Stimulated activated naive B cell treated with anti-CD40 and anti-IgM and Interleukin-4, amounts not matched to agents 10 μg/mL and 1 μg/mL and 100 μg/mL, for 72 hours (primary cell): ENCODE measurements at places on chromosomes 7 and 10.

DNA sequence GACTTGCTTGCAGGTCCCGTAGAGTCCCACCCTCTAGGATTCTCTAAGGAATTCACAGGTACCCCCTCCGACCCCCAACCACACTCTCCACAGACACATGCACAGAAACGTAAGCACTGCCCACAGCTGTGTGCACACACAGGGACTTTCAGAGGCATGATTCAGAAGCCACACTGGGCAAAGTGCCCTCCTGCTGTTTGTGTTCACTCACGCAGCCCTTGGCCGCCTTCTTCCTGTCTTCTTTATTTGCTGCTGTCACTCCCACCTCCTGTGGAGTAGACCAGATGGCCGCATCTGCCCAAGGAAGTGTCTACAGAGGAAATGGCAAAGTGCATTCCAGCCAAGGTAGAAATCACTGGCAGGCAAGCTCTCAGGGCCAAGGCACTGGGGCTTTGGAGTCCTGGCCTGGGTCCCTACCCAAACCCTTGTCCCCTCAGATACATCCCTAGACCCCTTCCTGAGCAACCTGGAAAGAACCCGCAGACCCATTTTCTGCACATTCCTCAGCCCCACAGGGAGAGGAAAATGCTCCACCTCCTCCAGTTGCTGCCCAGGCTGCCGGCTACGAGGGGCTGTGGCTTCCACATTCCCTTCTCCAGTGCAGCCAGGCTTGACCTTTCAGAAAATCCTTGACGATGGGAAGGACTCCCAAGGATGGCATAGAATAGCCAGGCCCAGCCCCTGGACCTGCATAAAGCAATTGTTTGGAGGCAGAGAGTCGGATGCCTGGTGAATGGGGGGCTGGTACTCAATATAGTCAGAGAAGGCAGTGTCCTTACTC lies 21.6 kb upstream of the GIMAP8 start:
- no peaks in the 10 kb centered on the region for H3K36me3 ChIP-seq
- no peak overlapping the region for H3K4me3 ChIP-seq
- H3K27ac ChIP-seq: peak overlapping the region; percentile 14
- DNase-seq: peak; percentile 52

- H3K36me3 ChIP-seq: peaks cover 17% of the 10 kb centered on the region
- peak within 1 kb of the TSS; percentile 95 for H3K27ac ChIP-seq
Measured at GRCh38 chr10:102714621-102715455, at the start of gene SFXN2. TSS of gene SFXN2 (plus strand) at chr10:102714636. CDS start at chr10:102726637, 12,001 bp downstream.

DNA sequence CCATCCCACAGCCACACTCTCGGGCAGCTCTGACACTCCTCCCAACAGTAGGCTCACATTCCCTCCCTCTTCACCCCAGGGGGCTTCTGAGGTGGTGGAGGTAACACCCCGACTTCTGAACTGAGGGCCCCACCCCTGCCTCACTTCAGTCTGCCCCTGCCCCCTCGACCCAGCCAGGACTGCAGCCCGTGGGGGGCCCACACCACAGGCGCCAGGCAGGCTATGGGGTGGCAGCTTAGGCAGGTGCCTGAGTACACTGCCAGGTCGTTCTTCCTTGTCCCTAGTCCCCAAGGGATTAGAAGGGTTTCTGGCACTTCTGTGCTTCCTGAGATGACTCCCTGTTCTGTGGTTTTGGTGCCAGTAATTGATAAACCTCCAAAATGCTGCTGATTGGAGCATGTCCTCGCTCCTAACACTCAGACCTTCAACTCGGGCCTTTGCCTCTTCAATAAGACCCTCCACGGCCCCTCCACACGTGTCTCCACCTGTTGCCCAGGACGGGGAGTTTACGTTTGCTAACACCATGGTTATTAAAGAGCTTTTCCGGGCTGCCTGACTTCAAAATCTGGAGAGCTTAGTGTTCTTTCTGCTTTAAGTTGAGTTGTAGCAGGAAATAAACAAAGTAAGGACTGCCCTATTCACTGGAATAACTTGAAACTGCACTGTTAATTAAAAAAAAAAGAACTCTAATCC lies 23.8 kb upstream of the LARP4B start:
- no peaks in the 10 kb centered on the region for H3K4me1 ChIP-seq
- no peak overlapping the region for H3K4me3 ChIP-seq
- peaks cover 2% of the 10 kb centered on the region for H3K36me3 ChIP-seq
- peaks cover 24% of the 10 kb centered on the region for H3K27me3 ChIP-seq
- H3K27ac ChIP-seq: no peak overlapping the region

DNA sequence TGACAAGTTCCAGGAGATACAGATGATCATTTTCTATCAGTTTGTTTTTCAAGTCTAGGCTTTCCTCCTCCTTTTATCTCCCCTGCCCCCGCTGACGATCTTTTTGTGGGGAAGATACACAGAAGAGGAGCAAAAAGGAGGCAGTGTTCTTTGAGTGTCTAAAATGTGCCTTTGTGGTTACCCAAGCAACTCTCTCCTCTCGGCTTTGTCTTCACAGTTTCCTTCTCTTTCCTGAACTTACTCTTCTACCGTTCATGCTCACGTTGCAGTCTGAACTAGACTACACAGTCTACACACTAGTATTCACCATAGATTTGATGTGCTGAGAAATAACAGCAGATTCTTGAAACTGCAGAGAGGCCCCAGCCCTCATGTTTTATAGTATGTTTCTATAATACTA lies 23.6 kb downstream of the CEP41 start:
- peaks cover 3% of the 10 kb centered on the region for H3K4me1 ChIP-seq
- H3K27me3 ChIP-seq: no peaks in the 10 kb centered on the region
- DNase-seq: no peak
- H3K36me3 ChIP-seq: peaks cover 10% of the 10 kb centered on the region

DNA sequence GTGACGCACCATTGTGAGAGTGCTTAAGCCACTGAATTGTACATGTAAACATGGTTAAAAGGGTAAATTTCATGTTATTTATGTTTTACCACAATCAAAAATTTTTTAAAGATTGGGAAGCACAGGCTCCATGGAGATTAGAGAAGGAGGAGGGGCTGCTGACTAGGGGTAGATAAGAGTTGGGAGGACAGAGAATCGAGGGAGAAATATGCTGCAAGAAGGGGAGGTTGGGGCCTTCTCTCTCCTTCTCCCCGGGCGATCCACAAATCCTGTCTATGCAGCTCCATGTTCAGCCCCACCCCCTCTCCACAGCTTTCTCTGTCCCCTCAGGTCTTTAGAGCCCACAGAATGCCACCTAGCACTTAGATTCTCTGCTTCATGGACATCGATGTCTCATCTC lies 12.1 kb downstream of the ZNF467 start:
- H3K4me3 ChIP-seq: no peak overlapping the region
- no peaks in the 10 kb centered on the region for H3K4me1 ChIP-seq
- no peaks in the 10 kb centered on the region for H3K36me3 ChIP-seq

DNA sequence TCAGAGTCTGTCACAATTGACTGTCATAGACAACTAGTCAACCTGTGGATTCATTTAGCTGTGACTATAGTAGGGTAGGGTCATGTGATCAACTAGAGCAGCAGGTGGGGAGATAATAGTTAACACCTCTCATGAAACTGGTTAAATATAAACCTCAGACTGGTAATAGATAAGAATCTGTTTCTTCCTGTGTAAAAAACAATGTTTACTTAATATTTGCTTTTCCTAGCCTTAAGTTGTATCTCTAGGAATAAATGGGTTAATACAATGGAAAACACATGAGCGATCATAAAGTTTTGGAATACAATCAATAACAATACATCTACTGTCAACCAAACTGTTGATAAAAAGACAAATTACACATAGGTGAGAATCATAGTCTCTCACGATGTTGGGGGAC lies 43.4 kb upstream of the ITGB8 start:
- no peaks in the 10 kb centered on the region for H3K27me3 ChIP-seq
- no peaks in the 10 kb centered on the region for H3K36me3 ChIP-seq
- DNase-seq: no peak
- H3K4me3 ChIP-seq: no peak overlapping the region
- peaks cover 6% of the 10 kb centered on the region for H3K4me1 ChIP-seq

GRCh38 chr7:96400001-96400400 lies 78.1 kb upstream of the SLC25A13 start:
- no peaks in the 10 kb centered on the region for H3K4me1 ChIP-seq
- no peak for DNase-seq
- no peak overlapping the region for H3K27ac ChIP-seq
- no peaks in the 10 kb centered on the region for H3K36me3 ChIP-seq
- H3K4me3 ChIP-seq: no peak overlapping the region
- no peaks in the 10 kb centered on the region for H3K27me3 ChIP-seq

DNA sequence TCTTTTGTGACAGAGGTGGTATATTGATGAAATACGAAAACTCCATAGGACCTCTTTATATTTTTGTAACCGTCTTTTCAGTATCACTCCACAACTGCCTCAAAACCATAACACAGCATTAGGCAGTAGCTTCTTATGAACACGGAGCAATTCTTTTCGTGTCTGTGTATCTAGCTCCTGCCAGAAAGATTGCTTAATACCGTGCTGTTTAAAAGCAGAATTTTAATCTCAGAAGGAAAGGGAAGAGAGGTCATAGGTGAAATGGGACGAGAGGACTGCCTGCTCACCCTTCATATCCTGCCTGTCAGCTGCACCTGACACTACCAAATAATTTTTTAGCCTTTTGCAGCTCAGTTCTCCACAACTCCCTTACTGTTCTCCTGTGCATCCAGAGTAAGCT lies 200.7 kb downstream of the DNAH11 start:
- no peaks in the 10 kb centered on the region for H3K4me1 ChIP-seq
- H3K36me3 ChIP-seq: no peaks in the 10 kb centered on the region
- H3K4me3 ChIP-seq: no peak overlapping the region
- no peak for DNase-seq
- no peak overlapping the region for H3K27ac ChIP-seq
- no peaks in the 10 kb centered on the region for H3K27me3 ChIP-seq

GRCh38 chr7:29806208-29806994 lies at the start of gene WIPF3:
TSS of gene WIPF3 (plus strand) at chr7:29806508. CDS start at chr7:29834725, 28,217 bp downstream.
- peak within 1 kb of the TSS; percentile 43 for H3K4me3 ChIP-seq
- H3K36me3 ChIP-seq: no peaks in the 10 kb centered on the region
- no peak within 1 kb of the TSS for H3K27ac ChIP-seq
- DNase-seq: no peak
- peaks cover 70% of the 10 kb centered on the region for H3K27me3 ChIP-seq

GRCh38 chr10:3139216-3139910 lies 33.2 kb downstream of the PITRM1 start:
- H3K4me1 ChIP-seq: no peaks in the 10 kb centered on the region
- DNase-seq: no peak
- H3K4me3 ChIP-seq: no peak overlapping the region

DNA sequence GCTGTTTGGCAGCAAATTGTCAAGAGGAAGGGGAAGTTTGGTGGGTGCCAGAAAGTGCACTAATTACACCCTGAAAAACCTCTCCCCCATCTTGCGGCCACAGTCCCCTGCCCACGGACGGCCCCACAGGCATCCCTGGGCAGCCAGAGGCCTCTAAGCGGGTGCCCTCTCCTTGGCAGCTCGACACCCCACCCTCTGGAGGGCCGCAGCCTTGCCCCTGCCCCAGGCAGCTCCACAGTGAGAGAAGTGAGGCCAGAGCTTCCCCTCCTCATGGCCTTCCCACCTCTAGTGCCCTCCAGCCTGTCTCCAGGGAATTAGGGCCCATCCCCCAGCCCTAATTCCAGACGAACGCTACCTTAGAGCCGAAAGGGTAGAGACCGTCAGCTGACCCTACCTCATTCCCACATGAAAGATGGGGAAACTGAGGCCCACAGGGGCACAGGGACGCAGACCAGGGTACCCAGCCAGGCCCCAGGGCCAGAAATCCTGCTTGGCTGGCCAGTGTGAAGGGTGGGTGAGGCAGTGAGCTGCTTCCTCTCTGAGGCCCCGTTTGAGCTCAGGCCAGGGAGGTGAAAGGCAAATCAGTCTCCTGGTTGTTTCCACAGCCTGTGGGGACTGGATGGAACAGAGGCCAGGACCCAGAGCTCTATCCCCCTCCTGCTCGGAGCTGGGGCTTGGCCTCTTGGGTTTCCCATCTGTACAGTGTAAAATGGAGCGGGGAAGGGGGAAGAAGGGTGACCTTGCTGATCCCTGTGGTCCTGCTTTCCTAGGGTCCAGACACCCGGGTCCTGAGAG lies 10.0 kb downstream of the ZCCHC24 start:
- no peaks in the 10 kb centered on the region for H3K4me1 ChIP-seq
- no peak overlapping the region for H3K4me3 ChIP-seq
- no peak overlapping the region for H3K27ac ChIP-seq

DNA sequence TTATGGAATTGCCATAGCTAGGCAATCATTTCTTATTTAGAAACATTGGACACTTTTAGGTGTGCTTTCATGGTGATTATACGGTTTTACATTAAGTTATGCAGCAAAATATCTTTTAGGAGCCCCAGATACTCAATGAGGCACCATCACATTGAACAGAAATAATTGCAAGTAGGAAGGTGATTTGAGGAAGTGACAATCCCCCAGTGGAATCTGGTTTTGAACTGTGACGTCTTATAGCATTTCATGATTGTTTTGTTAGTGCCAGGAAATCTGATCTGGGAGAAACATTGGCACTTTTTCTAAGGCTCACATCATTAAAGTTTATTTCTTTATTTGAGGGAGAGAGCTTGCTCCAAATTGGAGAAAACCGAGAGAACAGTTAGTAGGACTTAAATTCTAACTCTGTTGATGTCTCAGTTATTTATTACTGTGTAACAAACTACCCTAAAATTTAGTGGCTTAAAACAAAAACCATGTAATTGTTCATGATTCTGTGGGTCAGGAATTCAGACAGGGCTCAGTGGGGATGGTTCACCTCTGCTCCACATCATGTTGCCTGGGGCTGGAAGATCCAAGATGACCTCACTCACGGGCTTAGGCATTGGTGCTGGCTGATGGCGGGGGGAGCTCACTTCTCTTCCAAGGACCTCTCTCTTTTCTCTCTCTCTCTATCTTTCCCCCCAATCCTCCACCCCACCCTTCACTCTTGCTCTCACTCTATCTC lies 78.2 kb upstream of the STEAP1B start:
- peak overlapping the region; percentile 56 for H3K4me3 ChIP-seq
- H3K4me1 ChIP-seq: peaks cover 38% of the 10 kb centered on the region
- peaks cover 4% of the 10 kb centered on the region for H3K36me3 ChIP-seq
- H3K27ac ChIP-seq: peak overlapping the region; percentile 27
- DNase-seq: no peak
- no peaks in the 10 kb centered on the region for H3K27me3 ChIP-seq

GRCh38 chr7:538764-539685 lies 19.4 kb upstream of the PDGFA start:
- H3K4me1 ChIP-seq: peaks cover 5% of the 10 kb centered on the region
- no peak overlapping the region for H3K4me3 ChIP-seq
- H3K36me3 ChIP-seq: no peaks in the 10 kb centered on the region

DNA sequence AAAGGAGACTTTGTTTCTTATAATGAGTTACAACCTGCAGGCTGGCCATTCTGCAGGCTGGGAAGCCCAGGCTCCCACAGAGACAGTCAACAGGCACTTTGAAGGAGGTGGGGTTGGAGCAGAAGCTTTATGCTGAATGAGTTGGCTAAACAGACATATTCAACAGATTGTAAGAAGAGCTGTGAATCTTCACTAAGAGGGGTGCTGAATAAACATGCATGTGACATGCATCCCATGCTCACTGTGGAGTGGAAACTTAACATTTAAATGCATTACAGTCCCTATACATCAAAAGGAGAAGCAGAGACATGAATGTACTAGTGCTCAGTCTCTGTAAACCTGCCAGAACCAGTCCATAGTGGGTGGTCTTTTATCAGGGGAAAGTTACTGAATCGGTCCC lies 1.4 kb upstream of the CFAP69 start:
- peaks cover 25% of the 10 kb centered on the region for H3K4me1 ChIP-seq
- DNase-seq: no peak
- no peak overlapping the region for H3K27ac ChIP-seq
- H3K27me3 ChIP-seq: peaks cover 56% of the 10 kb centered on the region
- H3K4me3 ChIP-seq: no peak overlapping the region
- no peaks in the 10 kb centered on the region for H3K36me3 ChIP-seq
